ENCODE measurements at places on chromosomes 5 and 9.

DNA sequence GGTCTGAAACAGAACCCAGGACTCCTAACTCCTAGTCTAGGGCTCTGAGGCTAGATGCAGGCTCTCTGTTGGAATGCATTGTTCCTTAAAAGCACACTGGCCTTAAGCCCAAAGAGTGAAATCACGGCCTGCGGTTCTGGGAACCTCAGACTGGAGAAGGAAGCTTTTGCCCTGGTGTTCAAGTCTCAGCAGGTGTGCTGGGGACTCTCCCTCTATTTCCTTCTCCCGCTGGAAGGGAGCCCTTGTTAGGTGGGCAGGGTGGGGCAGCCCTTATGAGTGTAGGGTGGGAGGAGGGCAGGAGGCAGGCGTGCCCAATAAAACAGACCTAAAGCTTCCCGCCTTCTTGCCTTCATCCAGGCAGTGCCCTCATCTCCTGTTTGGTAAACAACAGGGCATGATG is 1.8 kb upstream of the PPARGC1B start:
- no peak for DNase-seq

- DNase-seq, result no peak
Observed at GRCh38 chr5:142253938-142254337, 70.9 kb downstream of the SPRY4 start.

DNA sequence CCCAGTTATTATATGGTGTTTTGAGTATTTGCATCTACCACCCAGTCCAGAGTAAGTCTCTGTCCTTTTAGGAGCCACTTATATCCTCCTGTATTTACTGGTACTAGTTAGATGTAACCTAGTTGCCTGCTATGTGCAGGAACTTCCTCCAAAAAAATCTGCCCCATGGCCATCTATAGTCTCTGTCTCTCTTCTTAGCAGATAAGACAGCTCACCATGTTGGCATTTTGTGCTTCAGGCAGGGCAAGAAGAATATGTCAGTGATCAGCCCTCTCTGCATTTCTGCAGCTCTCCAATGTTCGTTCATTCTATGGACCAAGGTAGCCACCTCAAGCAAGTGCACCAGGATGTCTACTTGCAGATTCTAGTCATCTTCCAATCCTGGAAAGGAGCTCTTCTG is 446.5 kb downstream of the TLE1 start:
- DNase-seq, result no peak

- DNase-seq, result no peak
Observed at GRCh38 chr5:158987231-158987630, 112.5 kb downstream of the EBF1 start.

- DNase-seq, result no peak
Observed at GRCh38 chr9:136079916-136080246, 15.2 kb downstream of the NACC2 start.

DNA sequence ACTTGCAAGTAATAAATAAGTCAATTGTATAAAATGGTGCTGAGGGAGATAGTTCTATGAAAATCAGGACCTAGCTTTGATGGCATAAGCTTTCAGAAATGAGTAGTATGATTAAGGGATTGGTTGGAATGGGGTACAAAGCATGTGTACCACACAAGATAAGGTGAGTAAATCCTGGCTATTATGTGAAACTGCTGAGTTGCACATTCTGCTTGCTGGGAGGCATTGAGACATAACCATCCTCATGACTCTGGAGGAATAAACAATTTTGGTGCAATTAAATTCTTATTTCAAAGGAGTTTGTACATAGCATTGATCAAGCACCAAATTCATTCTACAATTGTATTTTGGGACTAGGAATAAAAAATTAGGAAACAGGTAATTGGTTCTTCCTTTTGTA is 755.2 kb upstream of the ACO1 start:
- DNase-seq, result no peak

DNA sequence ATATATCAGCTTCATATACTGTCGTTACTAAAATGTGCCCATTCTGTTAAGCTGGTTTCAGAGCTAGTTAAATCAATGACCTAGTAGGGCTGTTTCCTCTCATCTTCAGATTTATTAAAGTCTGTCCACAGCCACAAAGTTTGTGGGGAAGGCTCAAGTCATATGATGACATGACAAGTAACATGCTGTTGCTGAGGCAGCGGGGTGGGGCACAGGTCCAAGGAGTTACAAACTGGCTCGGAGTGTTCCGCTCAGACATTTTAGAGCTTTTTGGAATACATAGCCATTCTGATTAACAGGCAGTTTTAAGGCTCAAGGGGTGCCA is 2.7 kb upstream of the ANP32B start:
- peak; percentile 7 for DNase-seq

DNA sequence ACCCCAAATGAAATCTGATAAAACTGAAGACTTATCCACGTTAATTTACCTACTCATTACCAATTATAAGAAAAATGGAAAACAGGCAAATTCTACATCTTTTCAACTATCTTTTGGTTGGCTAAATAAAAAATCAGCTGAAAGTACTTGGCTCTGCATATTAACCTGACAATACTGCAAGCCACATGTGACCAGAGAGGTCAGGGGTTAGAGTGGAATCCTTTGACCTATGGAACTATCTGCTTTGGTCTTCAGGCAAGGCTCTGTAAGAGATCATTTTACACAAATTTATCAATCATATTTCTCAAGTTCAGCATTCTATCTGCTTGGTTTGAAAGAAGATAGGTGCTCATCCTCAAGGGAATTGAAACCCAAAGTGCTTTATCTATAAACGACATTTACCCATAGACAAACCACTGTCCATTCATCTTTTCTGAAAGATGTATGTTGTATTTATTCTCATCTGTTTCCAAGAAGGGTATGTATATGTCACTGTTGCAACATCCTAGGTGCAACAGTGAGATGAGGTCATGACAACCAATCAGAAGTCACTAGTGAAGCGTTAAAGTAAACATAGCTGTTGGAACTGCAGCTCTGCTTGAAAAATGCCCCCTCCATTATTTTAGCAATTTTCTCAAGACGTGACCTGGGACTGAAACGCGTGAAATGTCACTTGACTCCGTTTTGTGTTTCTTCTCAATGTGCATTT is 144.9 kb upstream of the POU5F2 start:
- DNase-seq, result no peak

GRCh38 chr5:157918811-157919742 is 60.1 kb upstream of the CLINT1 start:
- DNase-seq, result peak; percentile 66

DNA sequence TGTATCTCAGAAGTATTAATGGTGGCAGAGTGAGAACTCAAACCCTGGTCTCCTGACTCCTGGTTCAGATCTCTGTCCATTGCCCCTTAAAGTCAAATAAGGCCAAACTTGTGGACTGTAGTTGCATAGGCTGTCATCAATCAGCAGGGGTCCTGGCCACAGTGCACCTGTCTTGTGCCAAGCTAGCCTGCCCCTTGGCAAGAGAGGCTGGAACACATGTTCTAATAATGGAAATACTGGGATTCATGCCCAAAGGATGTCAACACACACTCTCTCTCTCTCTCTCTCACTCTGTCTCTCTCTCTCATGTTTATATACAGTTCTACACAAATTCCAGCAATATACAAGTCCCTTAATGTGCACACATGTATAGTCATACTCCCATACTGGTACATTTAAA is 44.3 kb downstream of the GLRA1 start:
- DNase-seq, result no peak

DNA sequence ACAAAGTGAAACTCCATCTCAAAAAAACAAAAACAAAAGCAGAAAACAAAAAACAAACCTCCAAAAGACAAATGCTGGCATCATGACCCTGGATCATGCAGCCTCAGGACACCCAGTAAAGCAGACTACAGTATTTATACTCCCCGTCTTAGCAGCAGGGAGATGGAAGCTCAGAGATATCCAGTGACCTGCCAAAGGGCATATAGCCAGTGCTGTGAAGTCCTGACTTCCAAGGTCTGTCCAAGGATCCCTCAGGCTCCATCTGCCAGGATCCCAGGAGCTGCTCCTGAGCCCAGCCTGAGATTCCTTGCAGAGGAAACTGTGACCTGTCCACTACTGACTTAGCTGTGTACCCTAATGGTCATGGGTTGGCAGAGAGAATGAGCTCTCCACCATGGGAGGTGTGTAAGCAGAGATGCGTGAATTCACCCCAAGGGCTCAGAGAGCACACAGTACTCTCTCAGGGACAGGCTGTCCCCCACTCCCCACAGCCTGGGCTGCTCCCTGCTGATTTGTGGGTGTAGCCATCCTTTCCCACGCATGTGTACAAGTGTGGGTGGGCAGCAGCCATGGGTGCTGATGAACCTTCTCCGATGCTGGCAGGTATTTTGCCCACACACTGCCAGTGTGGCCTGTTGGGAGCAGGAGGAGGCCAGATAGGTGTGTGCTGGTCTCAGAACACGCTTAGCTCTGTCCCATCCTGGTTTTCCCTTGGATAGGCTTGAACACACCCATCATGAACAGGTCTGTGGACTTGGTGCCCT is 2.1 kb upstream of the WNK2 start:
- DNase-seq, result no peak

GRCh38 chr9:33109850-33110595 is 33.5 kb upstream of the SMU1 start:
- DNase-seq, result no peak

DNA sequence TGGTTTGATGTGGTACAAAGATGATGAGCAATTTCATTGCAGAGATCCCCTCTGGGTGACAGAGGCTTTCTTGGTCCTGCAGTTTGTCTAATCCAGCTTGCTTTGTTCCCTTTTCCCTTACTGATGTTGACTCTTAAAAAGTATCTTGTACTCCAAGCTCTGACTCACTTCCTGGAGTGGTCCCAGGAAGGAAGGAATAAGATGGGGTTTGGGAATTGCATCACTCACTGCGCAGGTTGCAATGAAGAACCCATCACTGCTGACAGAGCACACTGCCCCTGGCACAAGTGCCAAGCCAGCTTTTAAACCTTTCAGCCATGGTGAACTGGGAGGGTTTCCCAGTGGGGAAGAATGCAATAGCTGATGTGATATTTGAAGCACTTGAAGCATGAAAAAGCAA is 662.2 kb upstream of the CTNND2 start:
- DNase-seq, result no peak

- no peak for DNase-seq
Observed at GRCh38 chr5:96194593-96194992, 232.9 kb upstream of the ELL2 start.

- DNase-seq, result no peak
Observed at GRCh38 chr5:178454821-178455479, 135.2 kb downstream of the COL23A1 start.
